ENCODE measurements at places on chromosomes 2 and 18. TPM values are rescaled to one million over a fixed set of nuclear protein-coding genes. Genes with fewer than 3 reads are reported as not detected.
A peak's percentile ranks its signal among the peaks of the same experiment; 100 is the strongest.

GRCh38 chr18:40307627-40308026 is 1647.4 kb upstream of the PIK3C3 start:
- no peak for DNase-seq

- no peak for DNase-seq
Measured at GRCh38 chr2:62727876-62728566, 22.5 kb downstream of the EHBP1 start.

GRCh38 chr18:46152436-46152807 is 48.2 kb downstream of the HAUS1 start:
- no peak for DNase-seq

GRCh38 chr2:30301551-30301950 is 70.2 kb downstream of the LBH start:
- peak; percentile 77 for DNase-seq

ONECUT2 gene
- 0.48 TPM for total RNA-seq
